ENCODE measurements at places on chromosomes 3 and 15.

DNA sequence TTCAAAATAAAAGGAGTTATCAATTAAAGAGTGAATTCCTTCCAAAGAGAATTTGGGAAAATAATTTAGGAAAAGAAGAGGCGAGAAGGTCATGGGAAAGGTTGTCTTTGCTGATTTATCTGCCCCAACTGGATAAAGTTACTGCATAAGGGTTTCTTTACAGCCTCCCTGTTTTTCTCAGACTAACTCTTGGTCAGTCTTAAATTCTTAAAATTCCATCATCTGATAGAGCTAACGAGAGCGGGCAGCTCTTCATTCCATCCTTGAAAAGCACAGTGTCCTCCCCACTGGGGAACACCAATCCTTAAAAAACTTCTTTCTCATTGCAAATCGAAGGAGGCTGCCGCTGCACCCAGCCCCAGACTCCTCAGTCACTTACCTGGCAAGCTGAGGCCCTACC lies 107.2 kb downstream of the PGPEP1L start:
- DNase-seq, result peak; percentile 64

DNA sequence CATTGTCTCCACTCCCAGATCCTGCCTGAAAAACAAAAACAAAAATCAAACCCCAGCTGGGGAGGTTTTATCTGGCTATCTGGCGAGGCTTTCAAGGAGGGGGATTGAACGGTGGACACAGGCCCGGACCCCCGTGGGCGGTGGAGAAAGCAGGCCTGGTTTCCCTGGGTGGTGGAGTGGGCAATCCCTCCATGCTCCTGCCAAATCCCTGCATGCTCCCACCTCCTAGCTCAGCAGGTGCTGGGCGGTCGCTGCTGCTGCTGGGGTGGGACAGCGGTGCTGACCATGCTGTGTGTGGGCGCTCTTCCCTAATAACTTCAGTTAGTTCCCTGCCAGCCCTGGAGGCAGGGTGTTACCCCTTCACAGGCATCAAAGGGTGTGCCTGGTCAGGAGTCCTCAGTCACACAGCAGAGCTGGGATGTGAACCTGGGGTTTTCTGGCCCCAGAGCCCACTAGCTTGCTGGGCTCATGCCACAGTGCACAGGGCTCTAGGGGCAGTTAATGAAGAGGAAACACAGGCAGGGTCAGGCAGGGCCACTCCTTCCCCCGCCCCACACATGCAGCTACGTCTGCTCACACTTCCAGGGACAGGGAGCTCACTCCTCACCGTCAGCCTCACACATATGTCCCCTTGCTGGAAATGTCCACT lies 15.9 kb upstream of the PLXND1 start:
- no peak for DNase-seq

- DNase-seq, result no peak
These were observed 17.2 kb upstream of the FOXP1 start for GRCh38 chr3:71600646-71601288.

DNA sequence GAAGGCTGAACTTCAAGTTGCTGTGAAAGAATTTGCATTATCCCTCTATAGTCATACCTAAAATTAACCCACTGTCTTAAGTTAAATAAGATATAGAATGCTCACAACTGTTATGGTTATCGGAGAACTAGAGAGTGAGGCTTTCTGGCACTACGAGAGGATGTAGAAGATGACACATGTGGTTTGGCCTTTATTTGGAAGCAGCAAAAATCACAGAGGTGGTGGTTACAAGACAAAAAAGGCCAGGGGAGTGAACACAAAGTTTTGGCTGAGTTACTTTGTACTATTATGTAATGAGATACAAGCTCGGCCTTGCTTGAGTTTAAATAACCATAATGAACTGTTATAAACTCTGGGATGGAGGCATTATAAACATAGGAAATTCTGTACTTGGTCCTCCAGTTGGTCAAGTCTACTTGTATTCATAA lies 78.3 kb upstream of the ICE2 start:
- DNase-seq, result no peak

- no peak for DNase-seq
These were observed 69.8 kb downstream of the UMPS start for GRCh38 chr3:124800076-124800475.

DNA sequence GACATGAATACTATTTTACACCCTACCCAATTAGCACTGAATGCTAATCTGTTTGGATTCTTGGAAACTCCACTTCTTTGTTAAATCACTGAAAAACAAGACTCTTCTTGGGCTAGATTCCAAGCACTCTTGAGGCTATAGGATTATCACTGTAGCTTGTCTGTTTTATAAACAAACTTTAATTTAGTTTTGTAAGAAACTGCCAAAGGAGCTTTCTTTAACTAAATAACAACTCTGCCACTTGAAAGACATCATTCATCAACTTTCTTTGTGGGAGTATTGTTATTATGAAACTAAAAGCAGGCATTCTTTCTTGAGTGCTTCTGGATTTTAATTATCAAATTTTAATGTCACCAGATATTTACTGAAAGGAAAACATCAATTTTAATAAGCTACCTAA lies 24.1 kb downstream of the CBLB start:
- DNase-seq, result no peak

DNA sequence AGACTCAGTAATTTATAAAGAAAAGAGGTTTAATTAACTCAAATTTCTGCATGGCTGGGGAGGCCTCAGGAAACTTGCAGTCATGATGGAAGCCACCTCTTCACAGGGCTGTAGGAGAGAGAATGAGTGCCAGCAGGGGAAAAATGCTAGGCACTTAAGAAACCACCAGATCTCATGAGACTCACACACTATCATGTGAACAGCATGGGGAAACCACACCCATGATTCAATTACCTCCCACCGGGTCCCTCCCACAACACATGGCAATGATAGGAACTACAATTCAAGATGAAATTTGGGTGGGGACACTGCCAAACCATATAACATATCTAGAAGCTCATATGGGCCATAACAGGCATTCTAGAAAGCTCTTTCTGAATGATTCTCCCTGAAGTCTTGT lies 190.3 kb downstream of the WNT5A start:
- no peak for DNase-seq

- DNase-seq, result no peak
These were observed 17.4 kb downstream of the SLC6A1 start for GRCh38 chr3:11009898-11010297.

DNA sequence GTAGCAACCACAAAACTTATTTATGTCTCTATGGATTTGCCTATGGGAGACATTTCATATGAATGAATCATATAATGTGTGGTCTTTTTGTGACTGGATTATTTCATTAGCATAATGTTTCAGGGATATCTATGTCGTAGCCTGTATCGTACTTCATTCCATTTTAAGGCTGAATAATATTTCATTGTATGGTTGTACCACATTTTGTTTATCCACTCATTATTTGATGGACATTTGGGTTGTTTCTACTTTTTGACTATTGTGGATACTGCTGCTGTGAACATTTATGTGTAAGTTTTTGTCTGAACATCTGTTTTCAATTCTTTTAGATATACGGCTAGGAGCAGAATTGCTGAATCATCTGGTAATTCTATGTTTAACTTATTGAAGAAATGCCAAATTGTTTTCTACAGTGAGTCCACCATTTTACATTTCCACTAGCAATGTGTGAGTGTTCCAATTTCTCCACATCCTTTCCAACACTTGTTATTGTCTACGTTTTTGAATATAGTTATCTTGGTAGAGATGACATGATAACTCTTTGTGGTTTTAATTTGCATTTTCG lies 134.4 kb upstream of the DAZL start:
- no peak for DNase-seq
